T-helper 17 cell (primary cell): ENCODE measurements at places on chromosomes 5 and 9.

GRCh38 chr9:21381448-21382339 lies 3.5 kb downstream of the IFNA2 start:
- DNase-seq, result no peak

DNA sequence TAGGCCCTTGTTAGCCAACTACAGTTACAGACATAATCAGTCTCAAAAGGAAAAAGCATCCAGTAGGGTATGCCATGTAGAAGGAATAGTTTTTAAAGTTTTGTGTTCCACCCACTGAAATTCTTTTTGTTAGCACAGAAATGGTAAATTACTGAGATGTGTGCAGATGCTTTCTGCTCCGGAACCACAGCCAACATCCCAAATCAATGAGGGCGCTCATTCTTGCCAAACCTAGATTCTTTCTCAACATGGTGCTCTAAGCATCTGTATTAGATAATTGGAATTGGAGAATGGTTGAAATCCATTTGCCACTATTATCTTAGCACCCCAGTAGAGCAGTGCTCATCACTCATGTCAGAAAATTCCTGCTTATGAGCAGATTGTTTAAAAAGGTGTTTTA lies 127.8 kb downstream of the SEC61B start:
- DNase-seq, result no peak

GRCh38 chr9:19156026-19156474 lies 28.8 kb upstream of the PLIN2 start:
- DNase-seq, result no peak

DNA sequence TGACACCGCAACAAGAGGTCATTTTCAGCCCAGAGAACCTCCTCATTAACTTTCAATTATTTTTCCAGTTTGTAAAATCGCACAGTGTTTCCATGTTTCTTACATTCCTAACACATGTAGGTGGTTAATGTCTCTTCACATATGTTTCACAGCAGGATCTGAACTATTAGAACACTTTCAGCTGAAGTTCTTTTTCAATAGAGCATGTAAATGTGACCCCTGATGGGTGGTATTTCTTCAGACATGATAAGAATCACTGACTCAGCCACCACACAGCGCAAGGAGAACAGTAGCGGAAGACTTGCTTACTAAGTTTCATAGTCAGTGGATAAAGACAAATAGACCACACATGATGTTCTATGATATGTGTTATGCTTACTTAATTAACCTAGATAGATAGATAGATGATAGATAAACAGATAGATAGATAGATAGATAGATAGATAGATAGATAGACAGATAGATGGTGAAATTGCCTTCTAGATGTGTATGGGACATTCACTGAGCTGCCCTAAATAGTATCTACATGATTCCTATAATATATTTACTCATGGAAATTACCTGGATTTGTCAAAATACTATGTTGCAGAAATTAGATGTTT lies 1992.1 kb upstream of the NUDT12 start:
- DNase-seq, result no peak

DNA sequence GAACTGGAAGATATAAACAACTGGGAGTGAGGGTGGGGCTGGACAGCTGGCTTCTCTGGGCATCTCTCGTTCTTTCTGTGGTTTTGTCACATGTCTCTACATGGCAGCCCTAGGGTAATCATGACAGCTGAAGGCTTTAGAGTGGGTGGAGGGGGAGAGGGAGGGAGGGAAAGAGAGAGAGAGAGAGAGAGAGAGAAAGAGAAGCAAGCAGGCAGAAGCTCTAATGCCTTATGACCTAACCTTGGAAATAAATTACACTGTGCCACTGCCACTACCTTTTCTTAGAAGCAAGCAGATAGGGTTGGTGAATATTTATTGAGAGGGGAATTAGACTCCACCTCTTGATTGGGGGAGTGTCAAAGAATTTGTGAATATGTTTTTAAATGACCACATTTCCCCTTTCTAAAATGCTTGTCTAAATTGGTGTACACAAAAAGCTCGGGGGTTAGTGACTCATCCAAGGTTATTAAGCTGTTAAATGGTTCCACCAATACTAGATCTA lies 2.6 kb upstream of the DAPK1 start:
- DNase-seq, result no peak

DNA sequence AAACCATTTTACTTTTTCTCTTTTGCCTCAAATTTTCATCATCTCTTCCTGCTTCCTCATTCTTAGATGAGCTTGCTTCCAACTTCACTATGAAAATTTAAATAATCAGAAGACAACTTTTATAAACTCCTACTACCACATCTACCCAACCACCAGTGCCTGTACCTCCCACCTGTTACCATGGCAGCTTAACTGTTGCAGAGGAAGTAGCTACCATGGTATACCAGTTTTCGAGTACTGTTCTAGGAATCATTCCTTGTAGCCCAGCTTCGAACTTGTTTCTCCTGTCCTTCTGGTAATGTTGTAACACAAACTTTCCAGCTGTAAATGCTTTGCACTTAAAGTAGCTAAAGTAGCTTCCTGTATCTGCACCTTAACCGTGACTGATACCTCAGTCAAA lies 266.8 kb upstream of the NREP start:
- no peak for DNase-seq

GRCh38 chr5:180645274-180646204 lies 3.9 kb downstream of the FLT4 start:
- DNase-seq, result no peak

DNA sequence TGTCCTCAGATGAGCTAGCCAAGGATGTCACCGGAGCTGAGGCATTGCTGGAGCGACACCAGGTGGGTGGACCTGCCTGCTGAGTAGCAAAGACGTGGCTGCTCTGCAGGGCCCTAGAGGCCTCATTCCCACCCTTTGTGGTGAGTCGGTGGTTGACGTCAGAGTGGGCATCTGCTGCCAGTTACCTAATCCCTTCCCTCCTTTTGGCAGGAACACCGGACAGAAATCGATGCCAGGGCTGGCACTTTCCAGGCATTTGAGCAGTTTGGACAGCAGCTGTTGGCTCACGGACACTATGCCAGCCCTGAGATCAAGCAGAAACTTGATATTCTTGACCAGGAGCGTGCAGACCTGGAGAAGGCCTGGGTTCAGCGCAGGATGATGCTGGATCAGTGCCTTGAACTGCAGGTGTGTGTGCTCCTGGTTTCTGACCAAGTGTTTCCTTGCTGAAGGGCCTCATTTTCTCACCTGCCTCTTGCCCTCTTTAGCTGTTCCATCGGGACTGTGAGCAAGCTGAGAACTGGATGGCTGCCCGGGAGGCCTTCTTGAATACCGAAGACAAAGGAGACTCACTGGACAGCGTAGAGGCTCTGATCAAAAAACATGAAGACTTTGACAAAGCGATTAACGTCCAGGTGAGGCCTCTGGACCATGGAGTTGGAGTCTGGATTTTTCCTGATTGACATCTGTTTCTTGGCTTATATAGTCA lies 48.9 kb downstream of the DYNC2I2 start:
- DNase-seq, result no peak

GRCh38 chr9:99137225-99137624 lies 32.3 kb downstream of the TGFBR1 start:
- no peak for DNase-seq

DNA sequence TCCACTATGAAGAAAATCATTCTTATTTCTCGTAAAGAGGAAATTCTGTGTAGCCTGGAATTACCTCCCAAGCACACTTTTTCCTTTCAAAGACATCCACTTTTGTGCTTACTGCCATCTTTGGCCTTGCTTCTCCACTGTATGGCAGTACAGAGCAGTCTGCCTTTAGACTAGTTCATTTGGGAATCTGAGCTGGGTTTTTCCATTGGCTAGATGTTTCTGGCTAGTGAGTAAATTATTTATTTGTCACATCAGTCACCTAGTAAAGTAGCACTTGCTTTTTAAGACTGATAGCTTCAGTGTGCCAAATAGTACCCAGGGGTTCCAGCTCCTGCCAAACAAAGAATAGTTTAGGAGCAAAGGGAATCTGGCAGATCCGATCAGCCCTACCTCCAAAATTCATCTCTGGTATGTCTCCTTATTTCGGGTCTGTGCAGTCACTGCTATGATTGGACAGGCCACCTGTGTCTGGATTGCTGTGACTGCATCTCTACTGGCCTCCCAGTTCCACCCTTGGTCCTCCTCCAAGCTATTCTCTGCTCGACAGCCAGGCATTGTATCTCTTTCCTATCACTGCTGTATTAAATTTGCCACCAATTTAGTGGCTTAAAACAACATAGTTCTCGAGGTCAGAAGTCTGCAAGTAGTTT lies 97.6 kb downstream of the NUDT12 start:
- no peak for DNase-seq

GRCh38 chr9:124559871-124560270 lies 52.7 kb upstream of the NR5A1 start:
- DNase-seq, result no peak

GRCh38 chr5:132788990-132789886 lies 12.2 kb upstream of the SEPTIN8 start:
- DNase-seq, result no peak

DNA sequence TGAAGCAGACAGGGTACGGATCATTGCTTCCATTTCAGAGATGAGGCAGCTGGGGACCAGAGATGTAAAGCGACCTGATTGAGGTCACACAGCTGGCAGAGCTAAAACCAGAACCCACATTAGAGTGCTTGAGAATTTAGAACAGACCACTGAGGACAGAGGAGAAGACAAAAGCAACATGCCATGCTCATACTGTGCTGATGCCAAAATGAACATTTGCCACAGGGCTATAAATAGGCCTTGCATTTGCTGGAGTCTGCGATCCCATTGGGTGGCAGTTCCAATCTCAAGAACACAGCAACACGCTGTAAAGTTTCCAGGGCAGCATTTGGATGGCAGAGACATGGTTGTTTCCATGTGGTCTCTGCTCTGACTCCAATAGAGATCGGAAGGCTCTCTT lies 222.4 kb upstream of the TBC1D2 start:
- DNase-seq, result no peak

DNA sequence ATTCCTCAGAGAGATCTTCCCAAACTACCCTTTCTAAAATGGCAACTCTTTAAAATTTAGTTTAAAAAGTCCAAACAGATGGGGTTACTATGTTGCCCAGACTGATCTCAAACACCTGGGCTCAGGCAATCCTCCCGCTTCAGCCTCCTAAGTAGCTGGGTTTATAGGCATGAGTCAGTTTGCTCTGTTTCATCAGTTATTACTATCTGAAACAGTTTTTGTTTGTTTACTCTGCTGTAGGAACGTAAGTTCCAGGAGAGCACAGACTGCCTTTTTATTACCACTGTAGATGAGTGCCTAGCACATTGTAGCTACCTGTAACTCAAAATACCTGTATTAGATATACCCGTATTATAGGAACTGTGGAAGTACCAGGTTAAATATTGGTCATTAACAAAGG lies 89.4 kb downstream of the UHRF2 start:
- no peak for DNase-seq

DNA sequence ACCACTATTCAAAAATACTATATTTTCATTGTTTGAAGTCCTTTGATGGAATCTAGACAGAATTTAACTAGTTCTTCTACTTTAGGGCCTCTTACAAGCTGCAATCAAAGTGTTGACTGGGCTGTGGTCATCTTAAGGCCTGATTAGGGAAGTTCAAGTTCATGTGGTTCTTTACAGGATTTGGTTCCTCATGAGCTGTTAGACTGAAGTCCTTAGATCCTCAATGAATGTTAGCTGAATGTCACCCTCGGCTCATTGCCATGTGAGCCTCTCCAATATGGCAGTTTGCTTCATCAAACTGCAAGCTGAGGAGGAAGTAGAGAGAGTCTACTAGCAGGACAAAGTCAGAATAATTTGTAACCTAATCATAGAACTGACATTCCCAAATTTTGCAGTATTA lies 135.1 kb downstream of the CSNK1G3 start:
- no peak for DNase-seq

DNA sequence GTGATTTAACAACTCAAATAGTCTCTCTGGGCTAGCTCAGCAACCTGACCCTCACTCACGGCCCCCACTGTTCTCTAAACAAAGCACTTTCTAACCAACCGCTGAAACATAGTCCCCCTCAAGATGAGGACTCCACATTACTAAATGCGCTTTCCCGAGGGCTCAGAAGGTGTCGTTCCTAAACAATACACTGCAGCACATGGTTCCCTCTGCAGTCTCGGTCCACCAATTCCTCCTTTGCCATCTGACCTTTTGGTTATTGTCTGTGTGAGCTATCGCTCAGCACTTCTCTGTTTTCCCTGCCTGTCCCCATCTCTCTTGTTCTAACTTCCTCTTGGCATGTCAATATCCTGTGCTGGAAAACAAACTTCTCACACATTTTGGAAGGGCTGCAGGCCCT lies 7.2 kb downstream of the EPB41L4A start:
- DNase-seq, result no peak

GRCh38 chr5:32585446-32586275 lies at the start of gene SUB1:
SUB1 (plus strand) TSS chr5:32585557; CDS start chr5:32588513, 2,956 bp downstream.
- DNase-seq, result peak; percentile 89

- DNase-seq, result no peak
Observed at GRCh38 chr5:81408496-81408895, 14.6 kb upstream of the ACOT12 start.

- no peak for DNase-seq
Observed at GRCh38 chr5:81021951-81022687, 62.0 kb downstream of the RASGRF2 start.

DNA sequence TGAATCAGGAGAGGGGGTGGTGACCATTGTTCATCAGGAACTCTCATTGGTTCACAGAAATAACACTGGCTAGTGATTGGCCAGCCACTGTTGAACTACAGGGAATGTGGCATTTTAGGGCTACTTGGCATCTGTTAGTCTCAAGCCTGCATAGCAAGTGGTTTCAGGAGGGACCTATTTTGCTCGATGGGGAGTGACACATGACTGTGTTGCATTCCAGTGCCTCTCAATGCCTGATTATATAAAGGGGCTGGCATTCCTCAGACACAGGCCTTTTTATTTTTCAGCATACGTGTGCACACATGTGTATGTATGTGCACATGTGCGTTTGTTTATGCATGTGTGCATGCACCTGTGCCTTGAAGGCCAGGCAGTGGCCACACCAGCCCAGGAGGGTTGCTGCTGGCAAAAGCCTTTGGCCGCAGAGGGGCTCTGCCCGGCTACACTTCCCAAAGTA lies 23.2 kb downstream of the FGD3 start:
- no peak for DNase-seq

DNA sequence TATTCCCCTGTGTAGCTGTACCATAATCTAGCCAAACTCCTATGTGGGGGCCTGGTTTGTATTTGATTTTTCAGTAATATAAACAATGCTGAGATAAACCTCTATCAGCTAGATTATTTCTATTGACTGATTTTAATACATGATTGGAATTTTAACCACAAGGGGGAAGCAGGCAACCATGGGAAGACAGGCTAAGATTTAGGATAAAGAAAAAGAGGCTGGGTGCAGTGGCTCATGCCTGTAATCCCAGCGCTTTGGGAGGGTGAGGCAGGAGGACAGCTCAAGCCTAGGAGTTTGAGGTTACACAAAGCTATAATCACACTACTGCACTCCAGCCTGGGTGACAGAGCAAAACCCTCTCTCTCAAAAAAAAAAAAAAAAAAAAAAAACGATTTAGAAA lies 18.1 kb upstream of the GPX3 start:
- DNase-seq, result no peak

DNA sequence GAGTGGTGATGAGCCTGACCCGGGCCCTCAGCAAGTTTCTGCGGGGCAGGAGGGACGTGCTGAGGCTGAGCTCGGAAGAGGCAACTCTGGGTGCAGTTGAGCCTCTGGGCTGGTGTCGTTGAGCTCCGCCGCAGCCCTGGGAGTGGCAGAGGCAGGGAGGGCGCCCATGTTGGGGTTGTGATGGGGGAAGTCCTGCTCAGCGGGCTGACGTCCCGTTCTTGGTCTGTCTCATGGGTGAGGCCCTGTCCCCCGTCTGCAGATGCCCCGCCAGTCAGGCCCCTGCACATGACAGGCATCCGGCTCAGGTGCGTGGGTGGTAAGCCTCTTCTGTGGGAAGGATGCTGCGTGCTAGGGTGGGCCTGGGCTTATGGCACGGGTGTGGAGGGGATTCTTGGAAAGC lies 64.3 kb downstream of the RXRA start:
- DNase-seq, result peak; percentile 57
